ENCODE measurements at places on chromosomes 4 and X. TPM values are rescaled to one million over a fixed set of nuclear protein-coding genes. Genes with fewer than 3 reads are reported as not detected.

The PCDH19 gene
- total RNA-seq: 0.12 TPM

The RRH gene
- total RNA-seq: 0.22 TPM

The GPR119 gene
- total RNA-seq: not detected

The NLGN3 gene
- total RNA-seq: 0.12 TPM

The DHRSX gene
- total RNA-seq: 18.9 TPM

The CCDC110 gene
- 2.0 TPM for total RNA-seq

The CACNA1F gene
- not detected for total RNA-seq

The STARD8 gene
- 8.7 TPM for total RNA-seq
